Stimulated activated CD4-positive, alpha-beta T cell treated with anti-CD3 and anti-CD28 coated beads, Interleukin-1b, Interleukin-23, amount 100 ng/mL, for 1 hour (primary cell): ENCODE measurements at places on chromosomes 5 and 9.

DNA sequence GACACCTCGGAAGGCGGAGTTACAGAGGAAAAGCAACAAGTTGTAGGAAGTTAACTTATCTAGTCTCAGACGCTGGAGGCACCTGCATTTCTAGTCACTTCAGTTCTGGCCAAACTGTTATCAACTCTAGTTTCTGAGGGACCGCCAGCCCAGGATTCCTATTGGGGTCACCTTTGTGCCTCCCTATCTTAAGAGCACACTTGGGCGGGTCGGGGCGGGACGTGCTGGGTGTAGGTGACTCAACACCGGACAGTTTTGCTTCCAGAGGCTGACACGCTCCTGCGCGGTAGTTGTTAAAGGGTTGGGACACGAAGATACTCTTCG is 679 bp upstream of the KDM4C start:
- peak; percentile 22 for DNase-seq

GRCh38 chr5:123810746-123811340 is 298.9 kb downstream of the CSNK1G3 start:
- DNase-seq: no peak

GRCh38 chr9:96246267-96246671 is 55.7 kb downstream of the HSD17B3 start:
- DNase-seq: no peak

DNA sequence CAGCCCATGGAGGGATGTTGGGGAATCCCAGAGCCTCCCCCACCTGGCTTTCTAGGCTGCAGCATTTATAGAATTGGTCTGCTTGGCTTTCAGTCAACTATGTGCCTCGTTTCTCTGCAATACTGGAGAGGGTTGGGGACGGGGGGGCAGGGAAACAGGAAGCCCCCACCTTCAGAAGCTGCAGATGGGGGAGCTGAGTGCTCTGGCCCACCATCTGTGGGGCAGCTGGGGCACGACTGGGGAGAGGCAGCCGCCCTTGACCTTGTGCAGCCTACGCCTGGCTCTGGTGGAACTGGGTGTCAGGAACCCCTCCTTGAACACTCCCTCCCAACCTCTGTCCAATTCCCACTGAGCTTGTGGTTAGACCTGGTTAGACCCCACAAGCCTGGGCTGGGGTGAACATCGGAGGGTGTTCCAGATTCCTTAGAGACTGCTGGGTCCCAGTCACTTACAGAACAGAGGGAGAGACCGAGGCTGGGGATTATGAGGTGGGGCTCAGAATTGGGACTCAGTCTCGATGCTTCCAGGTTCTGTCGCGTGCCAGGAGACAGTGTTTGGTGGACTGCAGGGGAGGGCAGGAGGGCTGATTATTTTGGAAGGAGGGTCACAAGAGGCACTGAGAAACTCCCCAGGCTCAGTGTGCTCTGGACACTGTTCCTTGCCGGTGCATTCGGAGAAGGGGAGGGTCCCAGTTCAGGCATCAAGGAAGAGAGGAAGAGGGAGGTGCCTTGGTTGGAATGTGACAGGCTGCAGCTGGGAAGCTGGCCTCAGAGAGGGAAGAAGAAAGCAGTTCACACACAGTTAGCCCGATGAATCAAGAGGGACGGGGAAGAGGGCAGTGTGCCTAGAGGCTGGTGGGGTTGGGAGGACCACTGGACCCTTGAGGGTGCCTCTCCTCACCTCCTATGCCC is 25.6 kb downstream of the COL27A1 start:
- DNase-seq: no peak

- DNase-seq: no peak
These were observed 225.7 kb downstream of the TMEM167A start for GRCh38 chr5:82851471-82851870.

DNA sequence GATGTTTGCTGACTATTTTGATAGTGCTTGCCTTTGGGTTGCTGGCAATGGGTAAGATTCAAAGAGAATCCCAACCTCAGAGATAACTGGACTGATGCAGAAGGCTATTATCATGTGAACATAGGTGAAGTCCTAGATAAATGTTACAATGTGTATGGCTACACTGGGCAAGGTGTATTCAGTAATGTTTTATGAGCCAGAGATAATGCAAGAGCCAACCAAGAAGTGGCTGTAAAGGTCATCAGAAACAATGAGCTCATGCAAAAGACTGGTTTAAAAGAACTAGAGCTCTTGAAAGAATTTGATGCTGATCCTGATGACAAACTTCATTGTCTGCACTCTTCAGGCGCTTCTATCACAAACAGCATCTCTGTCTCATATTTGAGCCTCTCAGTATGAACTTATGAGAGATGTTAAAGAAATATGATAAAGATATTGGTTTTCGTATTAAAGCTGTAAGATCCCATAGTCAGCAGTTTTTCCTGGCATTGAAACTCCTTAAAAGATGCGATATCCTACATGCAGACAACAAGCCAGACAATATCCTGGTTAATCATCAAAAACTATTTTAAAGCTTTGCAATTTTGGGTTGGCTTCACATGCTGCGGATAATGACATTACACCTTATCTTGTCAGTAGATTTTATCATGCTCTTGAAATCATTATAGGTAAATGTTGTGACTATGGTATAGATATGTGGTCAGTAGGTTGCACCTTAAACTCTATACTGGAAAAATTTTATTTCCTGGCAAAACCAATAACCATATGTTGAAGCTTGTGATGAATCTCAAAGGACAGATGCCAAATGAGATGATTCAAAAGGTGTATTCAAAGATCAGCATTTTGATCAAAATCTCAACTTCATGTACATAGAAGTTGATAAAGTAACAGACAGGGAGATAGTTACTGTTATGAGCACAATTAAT is 41.9 kb upstream of the TNFSF15 start:
- no peak for DNase-seq

DNA sequence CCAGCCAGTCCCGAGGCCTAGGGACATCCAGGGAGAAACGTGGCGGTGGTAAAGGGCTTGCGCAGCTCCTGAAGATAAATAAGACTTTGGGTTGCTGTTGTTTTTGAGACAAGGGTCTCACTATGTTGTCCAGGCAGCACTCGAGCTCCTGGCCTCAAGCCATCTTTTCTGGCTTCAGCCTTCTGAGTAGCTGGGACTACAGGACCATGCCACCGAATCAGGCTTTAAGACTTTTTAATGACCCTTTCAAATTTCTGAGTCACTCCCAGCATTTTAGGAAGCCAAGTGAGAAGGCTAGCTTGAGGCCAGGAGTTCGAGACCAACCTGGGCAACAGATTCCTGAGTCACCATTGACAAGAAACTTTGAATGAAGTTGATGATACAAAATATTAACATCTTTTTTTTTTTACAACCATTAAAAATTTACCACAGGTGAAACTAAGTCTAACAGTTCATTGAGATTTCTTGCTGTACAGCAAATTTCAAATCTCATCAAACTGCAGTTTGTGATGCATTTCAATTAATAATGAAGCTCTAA is 817 bp upstream of the GNE start:
- no peak for DNase-seq

GRCh38 chr5:94885931-94886330 is 267.5 kb downstream of the SLF1 start:
- DNase-seq: no peak

- no peak for DNase-seq
These were observed 89.5 kb upstream of the ANKRD55 start for GRCh38 chr5:56322592-56322991.

DNA sequence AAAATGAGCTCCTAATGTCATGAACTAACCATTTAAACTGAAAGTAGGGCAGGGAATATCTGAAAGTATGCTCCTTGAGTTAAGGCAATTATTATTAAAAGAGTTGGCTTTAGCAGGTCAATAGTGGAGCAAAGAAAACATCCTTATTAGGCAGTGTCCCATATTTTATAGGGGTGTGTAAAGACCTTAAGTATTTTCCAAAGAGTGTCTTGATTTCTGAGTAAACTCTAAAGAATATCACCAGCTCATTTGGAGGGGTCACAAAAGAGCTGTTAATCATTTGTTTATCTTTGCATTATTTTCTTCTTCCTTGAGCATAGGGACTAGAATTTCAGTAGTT is 109.3 kb downstream of the MUSK start:
- DNase-seq: no peak

DNA sequence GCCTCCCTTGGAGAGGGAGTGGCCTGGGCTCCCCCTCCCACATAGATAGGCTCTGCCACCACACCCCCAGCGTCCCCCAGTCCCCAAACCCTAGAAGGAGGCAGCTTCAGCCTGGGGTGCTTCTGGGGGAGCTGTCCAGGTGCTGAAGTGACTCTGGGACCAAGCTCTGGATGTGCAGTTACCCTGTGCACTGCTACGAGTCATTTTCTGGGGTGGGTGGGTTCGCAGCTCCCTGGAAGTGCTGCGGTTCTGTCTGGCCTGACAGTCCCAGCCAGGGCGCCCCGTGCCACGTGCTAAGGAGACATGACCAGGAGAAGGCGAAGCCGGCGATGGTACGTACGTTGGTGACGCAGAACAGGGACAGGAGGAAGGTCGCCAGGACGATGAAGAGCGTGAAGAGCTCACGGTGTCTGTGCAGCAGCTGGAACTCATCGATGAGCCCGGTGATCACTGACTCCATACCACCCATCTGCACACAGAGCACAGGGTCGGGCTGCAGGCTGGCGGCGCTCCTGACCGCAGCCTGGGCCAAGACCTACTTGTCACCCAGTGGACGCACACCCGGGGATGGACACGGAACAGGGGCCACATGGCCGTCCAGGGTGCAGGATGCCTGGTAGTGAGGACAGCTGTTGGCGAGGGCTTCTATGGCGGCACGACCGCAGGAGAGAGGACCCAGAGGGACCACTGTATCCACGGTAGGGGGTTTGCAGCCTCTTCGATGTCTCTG is 35.7 kb downstream of the SLC6A3 start:
- no peak for DNase-seq

DNA sequence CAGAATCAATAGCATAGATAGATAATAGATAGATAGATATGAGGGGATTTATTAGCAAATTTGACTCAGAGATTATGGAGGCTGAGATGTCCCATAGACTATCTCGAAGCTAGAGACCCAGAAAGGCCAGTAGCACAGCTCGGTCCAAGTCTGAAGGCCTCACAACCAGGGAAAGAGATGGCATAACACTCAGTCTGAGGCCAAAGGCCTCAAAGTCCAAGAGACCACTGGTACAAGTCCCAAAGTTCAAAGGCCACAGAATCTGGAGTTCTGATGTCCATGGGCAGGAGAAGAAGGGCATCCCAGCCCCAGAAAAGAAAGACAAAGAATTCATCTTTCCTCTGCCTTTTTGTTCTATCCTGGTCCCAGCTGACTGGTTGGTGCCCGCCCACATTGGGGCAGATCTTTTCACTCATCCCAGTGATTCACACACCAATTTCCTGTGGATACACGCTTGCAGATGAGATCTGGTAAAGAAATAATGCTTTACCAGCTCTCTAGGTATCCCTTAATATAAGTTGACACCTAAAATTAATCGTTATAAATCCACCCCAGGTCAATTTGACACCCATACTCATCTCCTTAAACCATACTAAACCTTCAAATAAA is 127.8 kb upstream of the FBN2 start:
- DNase-seq: no peak

- DNase-seq: no peak
These were observed 162.3 kb upstream of the ZNF462 start for GRCh38 chr9:106700676-106701075.

DNA sequence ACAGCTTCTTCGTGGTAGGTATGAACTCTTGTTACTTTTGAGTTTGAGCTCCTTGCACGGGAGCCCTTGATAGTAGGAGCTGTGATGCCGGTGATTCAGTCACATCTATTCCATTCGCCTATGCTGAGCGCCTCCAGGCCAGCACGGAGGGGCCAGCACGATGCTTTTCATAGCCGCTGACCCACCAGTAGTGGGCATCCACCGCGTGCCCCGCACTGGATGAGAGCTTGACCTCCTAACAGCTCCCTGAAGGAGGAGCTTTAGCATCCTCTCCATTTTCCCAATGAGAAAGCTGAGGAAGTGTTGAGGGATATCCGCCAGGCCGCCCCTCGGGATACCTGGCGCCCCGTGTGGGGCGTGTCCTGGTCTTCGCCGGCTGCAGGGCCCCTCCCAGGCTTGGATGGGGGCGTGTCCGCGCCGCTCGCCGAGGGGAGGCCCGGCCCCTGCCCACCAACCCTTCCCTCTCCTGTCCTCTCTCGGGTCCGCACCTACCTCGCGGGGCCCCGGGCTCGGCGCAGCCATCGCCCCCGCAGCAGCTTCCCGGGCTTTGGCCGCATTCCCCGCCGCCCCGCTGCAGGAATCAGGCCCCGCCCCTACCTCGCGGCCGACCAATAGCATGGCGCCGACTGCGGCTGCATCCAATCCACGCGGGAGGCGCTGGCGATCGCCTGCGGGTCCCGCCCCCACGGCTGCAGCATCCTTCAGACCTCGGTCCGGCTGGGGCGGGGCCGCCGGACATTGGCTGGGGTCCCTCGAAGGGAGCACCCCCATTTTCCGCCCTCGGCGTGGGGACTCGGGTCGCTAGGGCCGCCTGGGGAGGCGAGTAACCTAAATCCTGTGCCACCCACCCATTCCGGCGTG is at the start of gene PIP5KL1:
PIP5KL1 (minus strand) TSS at position 547 of the 861 bp plus-strand sequence; CDS start at position 522, 25 bp downstream.
- DNase-seq: no peak

DNA sequence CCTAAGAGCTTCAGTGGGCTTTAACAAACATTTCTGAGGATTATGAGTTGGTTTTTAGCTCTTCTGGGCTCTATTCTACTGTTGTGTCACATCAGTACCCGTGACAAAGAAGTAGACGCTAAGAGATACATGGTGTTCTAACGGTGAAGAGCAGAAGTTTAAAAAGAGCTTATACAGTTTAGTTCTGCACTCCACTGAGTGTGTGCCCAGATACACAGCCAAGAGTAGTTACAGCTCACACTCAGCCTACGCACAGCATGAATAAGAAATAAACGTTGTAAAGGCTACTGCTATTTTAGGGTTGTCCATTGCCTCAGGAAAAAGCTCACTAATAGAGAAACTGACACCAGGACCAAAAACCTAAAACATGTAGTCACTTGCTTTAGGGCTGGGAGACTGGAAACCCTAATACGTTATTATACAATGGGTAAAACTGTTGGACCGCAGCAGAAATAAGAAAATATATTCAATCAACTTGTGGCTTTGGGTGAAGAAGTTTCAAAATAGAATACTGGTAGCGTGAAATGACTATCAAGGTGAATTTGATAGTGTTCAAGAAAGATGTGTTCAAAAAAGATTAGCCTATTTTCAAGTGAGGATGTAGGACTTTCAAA is 34.7 kb downstream of the PSIP1 start:
- no peak for DNase-seq

GRCh38 chr5:177256296-177256695 is 47.2 kb downstream of the RAB24 start:
- no peak for DNase-seq

DNA sequence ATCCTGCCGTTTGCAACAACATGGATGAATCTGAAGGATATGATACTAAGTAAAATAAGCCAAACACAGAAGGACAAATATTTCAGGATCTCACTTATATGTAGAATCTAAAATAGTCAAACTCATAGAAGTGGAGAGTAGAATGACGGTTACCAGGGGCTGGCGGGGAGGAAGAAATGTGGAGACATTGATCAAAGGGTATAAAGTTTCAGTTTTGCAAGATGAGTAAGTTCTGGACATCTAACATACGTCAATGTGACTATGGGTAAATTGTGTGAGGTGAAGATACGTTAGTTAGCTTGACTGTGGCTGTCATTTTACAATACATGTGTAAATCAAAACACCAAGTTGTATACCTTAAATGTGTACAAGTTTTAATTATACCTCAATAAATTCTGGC is 200.3 kb downstream of the SNX18 start:
- DNase-seq: no peak
